Activated CD4-positive, alpha-beta memory T cell treated with anti-CD3 and anti-CD28 coated beads for 36 hours (primary cell): ENCODE measurements at places on chromosomes 5 and 9.

GRCh38 chr9:112308588-112308987 is 24.8 kb downstream of the PTBP3 start:
- DNase-seq = no peak

- DNase-seq = no peak
Observed at GRCh38 chr9:112332674-112332976, 794 bp downstream of the PTBP3 start.

GRCh38 chr9:16709924-16710323 is 160.5 kb downstream of the BNC2 start:
- DNase-seq = no peak

DNA sequence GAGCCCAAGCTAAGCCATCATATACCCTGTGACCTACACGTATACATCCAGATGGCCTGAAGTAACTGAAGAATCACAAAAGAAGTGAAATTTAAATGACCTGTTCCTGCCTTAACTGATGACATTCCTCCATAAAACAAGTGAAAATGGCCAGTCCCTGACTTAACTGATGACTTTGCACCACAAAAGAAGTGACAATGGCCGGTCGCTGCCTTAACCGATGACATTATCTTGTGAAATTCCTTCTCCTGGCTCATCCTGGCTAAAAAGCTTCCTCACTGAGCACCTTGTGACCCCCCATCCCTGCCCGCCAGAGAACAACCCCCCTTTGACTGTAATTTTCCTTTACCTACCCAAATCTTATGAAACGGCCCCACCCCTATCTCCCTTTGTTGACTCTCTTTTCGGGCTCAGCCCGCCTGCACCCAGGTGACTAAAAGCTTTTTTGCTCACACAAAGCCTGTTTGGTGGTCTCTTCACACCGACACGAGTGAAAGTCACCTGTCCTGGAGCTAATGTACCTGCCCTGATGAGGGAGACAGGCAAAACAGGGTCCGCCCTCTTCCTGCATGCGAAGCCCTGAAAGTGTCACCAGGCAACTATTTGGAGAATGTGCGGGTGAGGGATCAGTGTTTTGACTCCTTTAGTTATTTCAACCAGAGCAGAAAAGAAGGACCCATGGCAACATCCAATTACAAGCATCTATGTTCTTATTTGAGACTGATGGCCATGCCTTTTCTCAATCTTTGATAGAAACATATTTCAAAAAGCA is 266.1 kb downstream of the SMARCA2 start:
- no peak for DNase-seq

GRCh38 chr9:75462866-75463265 is 374.6 kb downstream of the OSTF1 start:
- no peak for DNase-seq

DNA sequence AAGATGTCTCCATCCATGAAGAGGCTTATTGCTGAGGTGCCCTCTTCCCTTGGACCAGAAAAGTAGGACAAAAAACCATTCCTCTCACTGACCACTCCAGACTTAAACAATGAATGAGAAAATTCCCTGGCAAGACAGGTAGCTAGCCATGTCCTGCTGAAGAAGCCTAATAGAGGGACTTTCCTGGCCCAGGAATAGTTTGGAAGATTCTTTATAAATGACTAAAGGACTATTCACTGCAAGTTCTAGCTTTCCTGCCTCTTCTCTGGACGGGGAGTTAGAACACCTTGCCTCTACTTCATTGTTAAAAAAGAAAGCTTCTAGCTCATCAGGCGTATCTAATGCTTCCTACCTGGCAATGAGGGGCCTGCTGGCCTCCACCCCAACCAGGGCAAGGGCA is 153.6 kb downstream of the NR3C1 start:
- no peak for DNase-seq

- DNase-seq = peak; percentile 17
Observed at GRCh38 chr9:17531642-17532254, 47.1 kb upstream of the SH3GL2 start.

- no peak for DNase-seq
Observed at GRCh38 chr5:13601112-13601511, 343.4 kb downstream of the DNAH5 start.

DNA sequence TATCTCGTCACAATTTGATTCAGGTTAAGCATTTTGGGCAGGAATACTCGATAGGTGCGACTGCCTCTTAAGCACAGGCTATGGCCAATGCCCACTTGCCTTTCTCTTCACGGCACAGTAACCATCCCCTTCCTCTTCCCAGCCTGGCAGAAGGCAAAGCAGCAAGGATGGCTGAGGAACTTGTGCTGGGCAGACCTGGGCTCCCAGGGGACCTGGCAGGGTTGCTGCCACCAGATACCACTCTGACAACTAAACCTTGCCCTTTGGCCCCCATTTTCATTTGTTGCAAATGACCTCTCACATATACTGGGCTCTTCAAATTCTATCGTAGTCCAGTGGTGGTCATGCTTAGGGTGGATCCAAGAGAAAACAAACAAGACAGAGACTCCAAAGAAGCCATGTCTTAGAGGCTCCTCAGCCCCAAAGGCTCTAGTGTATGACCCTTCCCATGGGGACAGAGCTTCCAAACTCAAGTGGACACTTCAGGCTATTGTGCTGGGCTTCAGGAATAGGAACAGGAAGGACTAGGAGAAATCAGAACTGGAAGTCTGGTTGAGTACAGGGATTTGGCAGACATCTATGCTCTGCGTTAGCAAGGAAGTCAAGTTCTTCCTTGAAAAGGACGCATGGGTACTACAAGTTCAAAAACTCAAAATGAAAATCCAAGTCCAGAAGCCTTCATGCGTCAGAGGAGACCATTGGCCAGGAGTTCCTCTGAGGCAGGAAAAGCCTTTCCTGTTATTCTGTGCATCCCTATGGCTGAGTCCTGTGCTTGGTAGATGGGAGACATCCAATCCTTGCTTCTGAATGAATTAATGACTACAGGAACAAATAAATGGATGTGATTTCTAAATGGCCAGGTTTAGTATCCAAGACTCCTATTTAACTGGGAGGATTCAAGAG is 64.6 kb upstream of the PLPP1 start:
- no peak for DNase-seq

DNA sequence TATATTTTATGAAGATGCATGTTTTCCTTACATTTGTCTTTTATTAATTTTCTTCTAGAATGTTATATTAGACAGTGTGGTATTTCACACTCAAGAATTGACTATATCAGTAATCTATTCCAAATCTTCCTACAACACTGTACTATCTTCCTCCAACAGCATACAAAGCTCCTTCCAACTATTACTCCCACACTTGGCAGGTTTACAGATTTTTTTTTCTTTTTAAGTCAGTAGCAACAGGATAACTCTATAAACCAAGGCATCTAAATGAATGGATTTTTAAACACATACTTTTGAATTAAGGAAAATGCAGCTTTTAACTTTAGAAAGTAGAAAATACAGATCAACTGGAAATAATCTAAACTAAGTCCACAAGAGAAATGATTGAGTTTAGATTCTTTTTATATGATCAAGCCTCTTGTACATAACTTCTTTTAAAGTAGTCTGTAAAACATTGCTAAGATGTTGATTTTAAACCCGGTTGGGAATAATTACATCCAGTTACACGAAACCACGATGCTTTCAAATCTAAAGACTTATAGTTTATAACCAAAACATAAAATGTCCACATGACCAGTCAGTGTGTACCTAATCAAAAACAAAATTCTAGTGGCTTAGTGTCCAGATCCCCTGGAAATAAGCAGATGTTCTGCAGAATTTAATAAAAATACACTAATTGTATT is 281.6 kb downstream of the ADAMTS6 start:
- no peak for DNase-seq

DNA sequence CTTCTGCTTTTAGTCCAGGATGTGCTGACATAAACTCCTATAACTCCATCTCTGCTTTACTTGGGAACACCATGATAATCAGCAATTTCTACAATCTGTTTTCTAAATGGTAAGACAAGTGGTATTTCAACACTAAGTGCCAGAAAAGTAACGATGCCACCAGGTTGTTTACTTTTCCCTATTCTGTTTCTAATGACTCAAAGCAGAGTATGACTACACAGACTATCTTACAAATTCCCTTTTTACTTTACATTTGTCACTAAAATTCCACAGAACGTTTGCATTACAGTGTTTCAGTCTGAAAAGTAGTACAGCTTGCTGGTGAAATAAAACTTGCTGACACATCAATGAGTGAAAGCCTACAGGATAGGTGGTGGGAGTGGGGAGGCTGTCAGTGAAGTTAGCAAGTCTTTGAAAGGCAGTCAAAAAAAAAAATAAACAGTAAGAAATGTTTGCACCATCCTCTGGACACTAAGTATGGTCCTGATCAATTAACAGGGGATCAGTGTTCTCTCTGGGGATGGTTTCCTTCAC is 186.5 kb downstream of the LURAP1L start:
- DNase-seq = no peak

DNA sequence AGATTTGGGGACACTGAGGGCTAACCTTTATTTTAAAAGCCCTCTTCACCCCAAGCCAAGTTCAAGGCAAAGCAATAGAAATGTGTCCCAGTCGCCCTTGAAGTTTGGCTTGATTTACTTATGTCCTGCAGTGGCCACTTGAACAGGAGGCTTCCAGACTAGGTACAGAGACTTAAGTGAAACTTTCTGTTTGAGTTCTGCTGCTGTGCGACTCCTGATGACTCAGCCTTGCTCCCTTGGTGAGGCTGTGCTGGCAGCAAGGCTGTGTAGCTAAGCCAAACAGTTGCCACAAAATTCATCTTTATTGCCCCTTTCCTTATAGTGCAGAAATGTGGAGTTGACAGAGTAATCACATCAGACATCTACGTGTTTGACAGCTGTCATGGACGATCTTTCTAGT is 68.8 kb upstream of the NTRK2 start:
- no peak for DNase-seq

DNA sequence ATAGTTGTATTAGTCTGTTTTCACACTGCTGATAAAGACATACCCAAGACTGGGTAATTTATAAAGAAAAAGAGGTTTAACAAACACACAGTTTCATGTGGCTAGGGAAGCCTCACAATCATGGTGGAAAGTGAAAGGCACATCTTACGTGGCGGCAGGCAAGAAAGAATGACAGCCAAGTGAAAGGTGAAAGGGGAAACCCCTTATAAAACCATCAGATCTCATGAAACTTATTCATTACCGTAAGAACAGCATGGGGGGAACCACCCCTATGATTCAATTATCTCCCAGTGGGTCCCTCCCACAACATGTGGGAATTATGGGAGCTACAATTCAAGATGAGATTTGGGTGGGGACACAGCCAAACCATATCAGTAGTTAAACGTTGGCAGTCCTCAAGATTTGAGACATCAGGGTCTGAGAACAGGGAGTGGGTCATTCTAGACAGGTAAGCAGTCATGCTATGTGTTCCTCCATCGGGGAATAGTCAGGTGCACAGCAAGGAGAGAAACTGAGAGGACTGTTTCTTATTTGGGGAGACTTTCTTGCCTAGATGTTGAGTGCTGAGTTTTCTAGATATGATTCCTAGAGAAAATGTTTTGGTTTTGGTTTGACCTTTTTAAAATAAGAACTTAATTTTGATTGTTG is 45.8 kb upstream of the ENTREP1 start:
- peak; percentile 62 for DNase-seq

DNA sequence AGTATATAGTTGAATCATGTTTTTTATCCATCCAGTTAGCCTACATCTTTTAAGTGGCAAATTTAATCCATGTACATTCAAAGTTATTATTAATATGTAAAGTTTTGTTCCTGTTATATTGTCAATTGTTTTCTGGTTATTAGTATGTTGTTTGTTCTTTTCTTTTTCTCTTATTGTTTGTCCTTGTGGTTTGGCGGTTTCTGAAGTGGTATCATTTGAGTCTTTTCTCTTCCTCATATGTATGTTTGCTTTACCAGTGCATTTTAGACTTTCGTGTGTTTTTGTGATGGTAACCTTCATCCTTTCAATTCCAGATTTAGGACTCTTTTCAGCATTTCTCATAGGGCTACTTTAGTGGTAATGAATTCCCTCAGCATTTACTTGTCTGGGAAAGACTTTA is 130.4 kb upstream of the RFX3 start:
- DNase-seq = no peak

DNA sequence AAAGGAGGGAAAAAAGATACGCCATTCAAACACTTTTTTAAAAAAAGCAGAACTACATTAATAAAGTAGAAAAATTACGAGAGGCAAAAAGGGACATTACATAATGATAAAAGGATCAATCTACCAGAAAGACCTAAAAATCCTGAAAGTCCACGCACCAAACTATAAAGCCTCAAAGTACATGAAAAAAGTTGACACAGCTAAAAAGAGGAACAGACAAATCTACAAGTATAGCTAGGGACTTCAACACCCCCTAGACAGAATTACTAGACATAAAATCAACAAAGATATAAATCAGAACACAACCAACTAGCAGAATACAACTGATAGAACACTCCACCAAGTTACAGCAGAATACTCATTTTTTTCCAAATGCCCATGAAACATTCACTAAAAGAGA is 11.1 kb downstream of the CAMSAP1 start:
- no peak for DNase-seq

- DNase-seq = peak; percentile 29
Observed at GRCh38 chr9:34085581-34086500, 37.2 kb upstream of the UBAP2 start.

DNA sequence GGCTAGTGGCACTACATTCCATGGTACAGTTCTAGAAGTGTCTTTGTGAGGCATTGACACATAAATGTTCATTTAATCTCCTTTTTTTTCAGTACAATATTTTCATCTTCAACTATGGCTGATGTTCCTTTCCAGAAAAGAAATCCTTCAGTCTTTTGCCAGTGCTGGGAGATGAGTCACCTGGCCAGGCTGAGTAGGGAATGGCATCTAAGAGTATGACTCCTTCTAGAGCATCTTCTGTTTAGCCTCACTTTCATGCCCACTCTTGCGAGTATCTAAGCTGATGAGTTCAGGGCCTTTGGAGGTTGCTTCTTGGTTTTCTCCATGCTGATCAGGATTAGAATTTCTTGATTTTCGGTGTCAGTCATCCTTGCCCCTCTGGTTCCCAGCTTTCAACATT is 124.4 kb downstream of the SLC28A3 start:
- DNase-seq = no peak

DNA sequence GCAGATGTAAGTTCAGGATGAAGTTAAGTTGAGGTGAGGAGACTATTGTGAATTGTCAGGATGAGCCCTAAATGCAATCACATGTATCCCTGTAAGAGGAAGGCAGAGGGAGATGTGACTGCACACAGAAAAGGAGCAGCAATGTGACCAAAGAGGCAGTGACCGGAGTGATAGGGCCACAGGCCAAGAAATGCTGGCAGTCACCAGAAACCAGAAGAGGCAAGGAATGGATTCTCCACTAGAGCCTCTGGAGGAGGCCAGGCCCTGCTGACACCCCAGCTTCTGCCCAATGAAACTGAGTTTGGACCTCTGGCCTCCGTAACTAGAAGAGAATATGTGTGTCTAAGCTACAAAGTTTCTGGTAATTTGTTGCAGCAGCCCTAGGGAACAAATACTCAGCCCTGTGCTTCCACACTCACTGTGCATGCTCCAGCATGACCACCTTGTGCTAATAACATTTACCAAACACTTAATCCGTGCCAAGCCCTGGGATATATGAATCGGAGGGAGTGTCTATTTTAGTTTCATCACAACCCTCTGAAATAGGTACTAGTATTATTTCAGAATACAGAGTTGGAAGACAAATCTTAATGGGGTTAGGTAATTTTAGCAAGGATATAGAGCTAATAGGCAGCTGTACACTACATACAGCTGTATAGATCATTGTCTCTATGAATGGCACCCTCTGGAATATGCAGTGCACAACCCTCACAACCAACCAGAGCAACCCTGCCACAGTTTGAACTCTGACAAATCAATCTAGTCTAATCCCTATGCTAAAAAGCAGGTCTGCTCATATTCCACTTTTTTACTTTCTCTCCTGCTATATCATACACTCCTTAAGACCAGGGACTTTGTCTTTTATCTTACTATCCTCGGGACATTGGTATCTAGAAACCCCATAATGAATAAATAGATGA is 7.8 kb upstream of the GPX8 start:
- no peak for DNase-seq

- no peak for DNase-seq
Observed at GRCh38 chr5:82298668-82299067, 20.5 kb upstream of the RPS23 start.
